IMR-90 (cell line): ENCODE measurements at places on chromosomes 2 and 18.

DNA sequence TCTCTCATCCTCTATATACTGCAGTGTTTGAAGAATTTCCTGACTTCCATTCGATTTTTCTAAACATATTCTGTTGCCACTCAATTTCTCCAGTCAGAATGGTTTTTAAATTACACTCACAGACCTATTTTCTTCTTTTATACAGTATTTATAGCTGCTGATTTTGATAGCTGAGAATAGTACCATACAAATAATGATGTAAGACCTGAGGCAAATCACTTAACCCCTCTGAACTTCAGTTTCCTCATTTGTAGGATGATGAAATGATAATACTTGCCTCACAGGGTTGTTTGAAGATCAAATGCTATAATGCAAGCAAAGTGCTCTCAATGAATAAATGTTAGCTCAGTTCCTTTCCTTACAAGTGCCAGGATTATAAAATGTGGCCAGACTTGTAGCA lies 241.8 kb downstream of the CPS1 start:
- no peak for DNase-seq

GRCh38 chr2:86603905-86604304 lies 19.8 kb downstream of the RNF103 start:
- DNase-seq, result no peak

- peak; percentile 97 for DNase-seq
Measured at GRCh38 chr2:151357359-151357758, at the start of gene TNFAIP6. Gene TNFAIP6, plus strand, starts transcription at chr2:151357592. Its CDS starts 75 bp downstream, at chr2:151357667.

DNA sequence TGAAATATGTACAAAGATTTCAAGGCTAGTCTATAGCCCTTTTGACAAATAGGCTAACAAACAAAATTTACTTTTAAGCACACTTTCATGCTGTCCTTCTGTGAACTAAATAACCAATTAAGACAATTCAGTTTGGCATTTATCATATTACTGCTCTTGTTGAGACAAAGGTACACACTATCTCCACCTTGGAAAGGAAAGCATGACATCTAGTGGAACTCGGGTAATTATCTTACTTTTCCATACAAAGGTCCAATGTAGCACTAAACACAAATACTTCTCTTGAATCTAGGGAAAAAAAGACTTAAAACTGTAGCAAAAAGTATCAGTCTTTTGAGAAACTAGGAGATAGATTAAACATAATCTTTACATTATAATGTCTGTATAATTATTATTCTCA lies 125.0 kb upstream of the CD226 start:
- DNase-seq, result peak; percentile 50

DNA sequence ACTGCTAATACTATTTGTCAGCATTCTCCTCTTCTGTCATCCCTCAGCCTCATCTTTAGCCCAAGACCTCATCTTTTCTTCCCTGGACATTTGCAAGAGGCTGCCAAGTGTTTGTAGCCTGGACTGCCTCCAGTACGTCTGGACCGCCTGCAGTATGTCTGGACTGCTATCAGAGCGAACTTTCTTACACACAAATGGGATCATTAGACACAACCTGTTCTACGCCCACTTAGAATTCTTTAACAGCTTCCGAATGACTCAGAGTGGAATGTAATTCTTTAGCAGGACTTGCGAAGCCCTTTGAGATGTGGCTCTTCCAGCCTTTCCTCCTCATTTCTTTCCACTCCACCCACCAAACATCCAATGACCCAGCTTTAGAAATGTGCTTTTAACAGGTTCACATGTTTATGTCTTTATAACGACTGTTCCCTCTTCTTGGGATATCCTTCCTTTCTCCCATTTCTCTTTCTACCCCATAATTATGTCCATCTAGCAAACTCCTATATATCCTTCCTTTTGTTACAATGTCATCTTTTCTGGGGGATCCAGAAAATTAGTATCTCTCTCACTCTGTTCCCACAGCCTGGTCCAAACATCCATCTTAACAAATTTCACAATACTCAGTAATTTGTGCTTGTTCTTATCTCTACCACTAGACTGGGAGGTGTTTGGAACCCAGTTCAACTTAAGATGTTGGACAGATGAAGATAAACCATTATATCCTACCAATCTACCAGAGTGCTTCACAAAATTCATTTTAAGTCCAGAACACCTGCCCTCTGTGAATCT lies 171.3 kb upstream of the PGAP1 start:
- peak; percentile 95 for DNase-seq

- no peak for DNase-seq
Measured at GRCh38 chr18:70523035-70523791, 234.4 kb downstream of the SOCS6 start.

- no peak for DNase-seq
Measured at GRCh38 chr2:32622570-32623310, 5.1 kb upstream of the TTC27 start.

DNA sequence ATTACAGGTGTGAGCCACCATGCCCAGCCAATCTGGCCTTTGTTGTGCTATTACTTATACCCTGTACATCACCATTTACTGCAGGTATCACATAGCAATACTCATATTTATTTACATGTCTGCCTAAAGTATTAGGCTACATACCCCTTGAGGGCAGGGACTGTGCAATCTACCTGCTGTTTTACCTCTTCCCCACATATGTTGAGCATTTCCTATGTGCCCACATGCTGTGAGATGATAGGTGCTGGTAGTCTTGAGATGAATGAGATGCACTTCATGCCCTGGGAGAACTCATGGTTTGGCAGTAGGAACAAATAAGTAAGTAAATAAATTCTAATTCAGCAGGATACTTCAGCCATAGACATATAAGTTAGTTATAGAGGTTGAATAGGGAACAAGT lies 59.2 kb downstream of the TTC39C start:
- no peak for DNase-seq

DNA sequence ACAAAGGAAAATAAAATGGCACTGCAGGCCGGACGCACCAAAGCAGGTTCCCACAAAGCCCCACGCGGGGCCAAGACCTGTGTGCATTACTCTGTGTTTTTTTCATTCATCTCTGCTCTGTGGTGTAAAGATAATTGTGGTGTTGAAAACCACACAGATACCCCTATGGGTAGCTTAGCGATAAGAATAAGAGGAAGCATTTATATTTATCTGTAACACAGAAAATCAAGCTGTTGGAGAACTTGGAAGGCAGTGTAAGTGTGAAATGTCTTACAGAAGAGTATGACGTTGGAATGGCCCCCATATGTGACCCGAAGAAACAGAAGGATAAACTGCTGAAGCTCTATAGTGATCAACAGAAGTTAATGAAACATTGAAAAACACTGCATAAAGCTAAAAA lies 20.3 kb upstream of the MARCO start:
- DNase-seq, result no peak

GRCh38 chr18:45589356-45590035 lies 25.8 kb upstream of the SLC14A2 start:
- DNase-seq, result peak; percentile 91

DNA sequence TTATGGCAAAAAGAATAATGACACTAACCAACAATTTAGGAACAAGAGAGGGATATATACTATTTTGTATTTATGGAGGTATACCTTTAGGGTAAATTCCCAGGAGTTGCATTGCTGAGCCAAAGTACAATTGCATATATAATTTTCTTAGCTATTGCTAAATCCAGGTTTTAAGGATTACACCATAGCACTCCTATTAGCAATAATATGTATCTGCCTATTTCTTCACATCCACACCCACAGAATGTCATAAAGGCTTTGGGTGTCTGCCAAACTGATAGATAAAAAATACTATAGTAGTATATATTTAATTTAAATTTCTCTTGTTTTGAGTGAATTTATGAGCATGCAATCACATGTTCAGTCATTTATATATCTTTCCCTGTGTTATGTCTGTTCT lies 11.5 kb upstream of the SERPINB13 start:
- no peak for DNase-seq

- no peak for DNase-seq
Measured at GRCh38 chr2:231028889-231029288, 8.4 kb upstream of the C2orf72 start.

- no peak for DNase-seq
Measured at GRCh38 chr18:59060551-59060950, 79.1 kb upstream of the SEC11C start.

DNA sequence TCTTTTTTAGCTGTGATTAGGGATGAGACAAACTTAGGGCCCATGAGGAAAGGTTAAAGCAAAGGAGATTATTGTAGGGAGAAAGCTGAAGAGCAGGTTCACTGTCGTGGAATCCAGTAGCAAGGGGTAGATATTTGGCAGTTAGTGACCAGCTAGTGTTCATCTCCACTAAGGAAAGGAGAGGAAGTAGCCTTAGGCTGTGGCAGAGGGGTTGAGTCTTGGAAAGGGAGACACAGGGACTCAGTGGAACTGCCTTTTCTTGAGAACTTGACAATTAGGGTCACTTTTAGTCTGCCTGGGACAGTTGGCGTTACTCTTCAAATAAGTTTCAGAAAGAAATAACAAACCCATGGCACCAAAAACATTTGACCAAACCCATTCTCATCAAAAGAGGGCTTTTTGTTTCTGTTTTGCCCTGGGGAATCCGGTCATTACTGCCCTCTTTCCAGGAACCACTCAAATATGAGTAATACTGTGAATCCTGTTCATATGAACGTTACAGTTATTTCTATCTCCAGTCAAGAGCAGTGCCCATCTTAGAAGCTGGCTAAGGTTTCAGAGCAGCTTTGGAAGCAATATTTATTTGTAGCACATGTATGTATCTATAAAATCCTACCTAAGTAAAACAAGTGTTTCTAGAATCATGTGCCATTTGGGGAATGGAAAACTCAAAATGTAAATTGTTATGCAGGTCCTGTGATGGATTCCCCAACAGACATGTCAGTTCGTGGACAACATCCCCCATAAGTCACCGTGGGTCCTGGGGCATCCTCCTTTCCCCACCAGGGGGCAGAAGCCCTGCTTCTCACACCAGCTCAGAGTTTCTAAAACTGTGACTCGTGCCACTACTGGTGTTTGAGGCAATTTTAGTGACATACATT lies 77.3 kb upstream of the PHLPP1 start:
- DNase-seq, result peak; percentile 6

- DNase-seq, result no peak
Measured at GRCh38 chr2:225275443-225275842, 124.1 kb upstream of the NYAP2 start.

- no peak for DNase-seq
Measured at GRCh38 chr2:8710951-8711350, 29.1 kb downstream of the ID2 start.

DNA sequence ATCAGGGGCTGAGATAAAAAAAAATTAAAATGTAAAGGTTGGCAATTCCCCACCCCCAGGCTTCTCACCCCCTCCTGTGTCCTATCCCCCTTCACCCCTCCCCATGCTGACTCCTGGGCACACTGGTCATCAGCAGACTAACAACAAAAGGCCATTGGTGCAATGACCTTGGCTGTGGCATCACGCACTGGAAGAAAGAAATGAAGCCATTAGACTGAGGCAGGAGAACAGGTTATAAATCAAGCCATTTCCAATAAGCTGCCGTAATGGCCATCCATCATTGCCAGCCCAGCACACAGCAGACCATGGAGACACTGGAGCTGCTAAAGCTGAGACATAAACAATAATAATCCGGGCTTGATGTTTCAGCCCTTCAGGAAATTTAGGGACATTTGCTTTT lies 342.4 kb upstream of the ETAA1 start:
- no peak for DNase-seq

GRCh38 chr2:163182764-163183354 lies 344.3 kb upstream of the KCNH7 start:
- DNase-seq, result peak; percentile 32

GRCh38 chr2:29305762-29306161 lies 190.5 kb downstream of the CLIP4 start:
- DNase-seq, result no peak

GRCh38 chr2:122263746-122264145 lies 508.3 kb downstream of the TSN start:
- DNase-seq, result no peak

- no peak for DNase-seq
Measured at GRCh38 chr2:181404472-181404871, 52.7 kb upstream of the ITGA4 start.

DNA sequence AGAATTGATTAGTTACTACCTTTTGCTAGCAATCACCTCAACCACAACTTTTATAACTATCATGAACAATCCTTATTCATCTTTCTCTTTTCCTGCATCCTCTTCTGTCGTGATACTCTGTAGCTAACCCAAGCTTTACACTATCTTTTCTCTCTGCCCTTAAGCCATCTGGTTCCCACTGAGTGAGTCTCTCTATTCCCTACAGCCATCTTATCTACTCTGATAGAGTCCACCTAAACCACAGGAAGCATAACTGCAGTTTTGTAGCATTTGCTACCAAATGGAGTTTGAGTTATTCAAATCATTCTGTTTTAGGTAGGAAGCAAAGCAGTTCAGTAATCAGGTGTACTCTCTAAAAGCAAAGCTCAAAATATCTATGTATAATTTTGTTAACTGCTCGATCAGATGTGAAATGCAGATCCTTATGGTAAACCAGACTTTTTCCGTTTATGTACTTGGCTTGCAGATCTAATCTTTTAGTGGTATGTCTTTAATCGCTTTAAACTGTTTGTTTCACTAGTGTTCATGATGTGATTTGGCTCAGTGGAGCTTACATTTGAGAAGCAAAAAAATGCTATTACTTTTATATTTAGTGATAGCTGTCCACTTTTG lies 91.0 kb downstream of the CSRNP3 start:
- DNase-seq, result no peak
